ENCODE measurements at places on chromosomes 7 and 10.

GRCh38 chr7:80139236-80139635 lies 4.6 kb downstream of the GNAI1 start:
- no peak for DNase-seq

DNA sequence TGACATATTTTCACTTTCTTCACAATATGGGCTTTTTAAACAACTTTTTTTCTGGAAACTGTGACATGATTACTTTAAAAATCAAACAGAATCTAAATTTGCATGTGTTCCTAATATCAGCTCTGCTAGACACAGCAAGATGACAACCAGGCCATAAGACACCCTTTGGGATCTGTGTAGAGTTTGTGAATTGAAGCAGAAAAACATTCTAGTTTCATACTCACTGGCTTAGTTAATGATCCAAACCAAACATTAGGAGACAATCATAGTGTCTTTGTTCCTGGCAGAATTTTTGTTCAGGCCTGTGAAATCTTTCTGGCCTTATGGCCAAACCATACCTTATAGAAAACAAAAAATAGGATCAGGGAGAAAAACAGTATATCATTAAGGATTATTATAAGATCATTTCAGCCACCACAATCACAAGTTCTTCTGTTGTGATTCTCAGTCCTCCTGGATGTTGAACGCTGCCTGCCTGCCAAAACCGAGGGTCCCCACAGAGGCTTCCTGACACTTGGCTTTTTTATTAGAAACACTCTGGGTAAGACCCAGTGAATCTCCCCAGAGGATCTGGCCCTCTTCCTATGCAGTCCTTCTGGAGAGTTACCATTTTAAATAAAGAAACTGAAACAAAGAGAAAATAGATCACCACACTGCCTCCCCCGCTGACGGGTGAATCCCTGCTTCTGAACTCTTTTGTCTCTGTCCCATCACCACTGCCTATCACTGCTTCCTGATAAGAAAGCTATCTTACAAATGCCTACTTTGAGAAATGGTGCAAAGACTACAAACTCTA lies 79.2 kb upstream of the PPP1R3C start:
- no peak for DNase-seq

GRCh38 chr7:29454899-29455451 lies 108.7 kb upstream of the PRR15 start:
- DNase-seq: no peak

GRCh38 chr10:46558392-46559185 lies 2.1 kb upstream of the GPRIN2 start:
- no peak for DNase-seq

DNA sequence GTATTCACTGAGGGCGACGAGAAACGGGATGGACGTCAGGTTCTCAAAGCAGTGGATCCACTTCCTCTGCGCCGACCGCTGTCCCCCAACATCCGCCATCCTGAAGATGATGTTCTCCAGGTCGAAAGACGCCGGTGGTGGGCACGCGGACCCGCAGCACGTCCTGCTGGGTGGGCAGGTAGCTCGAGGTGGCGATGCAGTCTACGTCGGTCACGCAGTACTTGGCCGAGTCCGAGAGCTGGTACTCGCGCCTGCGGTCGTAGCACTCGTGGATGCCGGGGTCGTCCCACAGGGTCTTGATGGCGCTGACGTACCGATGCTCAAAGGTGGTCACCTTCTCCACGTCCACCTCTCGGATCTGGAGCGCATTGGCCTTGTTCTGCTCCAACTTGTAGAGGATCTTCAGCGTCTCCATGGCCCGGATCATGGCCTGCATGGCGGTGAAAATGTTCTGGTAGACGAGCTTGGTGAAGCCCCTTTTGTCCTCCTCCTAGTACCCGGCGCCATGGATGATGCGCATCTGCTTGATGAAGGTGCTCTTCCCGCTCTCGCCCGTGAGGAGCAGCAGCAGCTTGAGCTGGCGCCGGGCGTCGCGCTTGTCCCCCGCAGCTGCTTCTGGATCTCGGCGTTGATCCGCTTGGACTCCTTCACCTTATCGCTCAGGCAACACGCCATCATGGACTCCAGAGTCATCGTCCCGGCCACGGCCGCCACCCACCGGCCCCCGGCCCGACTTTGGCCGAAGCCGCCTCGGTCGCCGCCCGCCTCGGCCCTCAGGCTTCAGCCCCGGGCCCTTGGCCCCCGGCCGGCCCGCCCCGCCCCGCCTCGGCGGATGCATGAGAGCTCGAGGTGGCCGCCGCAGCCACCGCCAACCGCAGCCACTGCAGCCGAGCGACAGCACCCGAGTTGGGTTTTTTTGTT lies 122.9 kb upstream of the KCTD7 start:
- peak; percentile 24 for DNase-seq

DNA sequence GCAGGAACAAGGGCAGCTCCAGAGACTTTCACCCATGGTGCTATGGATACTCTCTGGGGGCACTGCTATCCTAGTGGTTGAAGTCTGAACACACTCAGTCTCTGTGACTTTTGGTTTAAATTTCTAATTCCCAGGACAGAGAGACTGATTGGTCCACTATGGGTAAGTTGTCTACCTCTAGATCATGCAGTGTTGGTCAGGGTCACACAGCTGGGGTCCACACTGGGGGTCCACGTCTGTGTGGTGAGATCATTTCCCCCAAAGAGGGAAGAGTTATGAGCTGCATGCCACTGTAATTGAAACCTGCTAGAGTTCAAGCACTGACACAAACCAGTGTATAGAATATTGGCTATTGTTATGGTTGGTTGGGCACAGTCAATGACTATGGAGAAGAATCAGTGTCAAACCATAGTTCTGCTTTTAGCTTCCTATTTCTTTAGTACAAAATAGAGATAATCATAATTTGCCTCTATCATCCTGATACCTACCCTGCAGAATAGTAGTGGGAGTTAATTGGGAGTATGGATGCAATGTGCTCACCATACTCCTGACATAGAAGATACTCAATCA lies 101.6 kb downstream of the PRTFDC1 start:
- no peak for DNase-seq

GRCh38 chr7:4745265-4745919 lies 30.0 kb upstream of the AP5Z1 start:
- no peak for DNase-seq

GRCh38 chr7:87564296-87564963 lies 36.3 kb downstream of the ABCB1 start:
- DNase-seq: no peak

- DNase-seq: no peak
Measured at GRCh38 chr7:108090791-108091460, 39.2 kb downstream of the LAMB4 start.

GRCh38 chr7:158255156-158255555 lies 332.5 kb downstream of the PTPRN2 start:
- DNase-seq: no peak

DNA sequence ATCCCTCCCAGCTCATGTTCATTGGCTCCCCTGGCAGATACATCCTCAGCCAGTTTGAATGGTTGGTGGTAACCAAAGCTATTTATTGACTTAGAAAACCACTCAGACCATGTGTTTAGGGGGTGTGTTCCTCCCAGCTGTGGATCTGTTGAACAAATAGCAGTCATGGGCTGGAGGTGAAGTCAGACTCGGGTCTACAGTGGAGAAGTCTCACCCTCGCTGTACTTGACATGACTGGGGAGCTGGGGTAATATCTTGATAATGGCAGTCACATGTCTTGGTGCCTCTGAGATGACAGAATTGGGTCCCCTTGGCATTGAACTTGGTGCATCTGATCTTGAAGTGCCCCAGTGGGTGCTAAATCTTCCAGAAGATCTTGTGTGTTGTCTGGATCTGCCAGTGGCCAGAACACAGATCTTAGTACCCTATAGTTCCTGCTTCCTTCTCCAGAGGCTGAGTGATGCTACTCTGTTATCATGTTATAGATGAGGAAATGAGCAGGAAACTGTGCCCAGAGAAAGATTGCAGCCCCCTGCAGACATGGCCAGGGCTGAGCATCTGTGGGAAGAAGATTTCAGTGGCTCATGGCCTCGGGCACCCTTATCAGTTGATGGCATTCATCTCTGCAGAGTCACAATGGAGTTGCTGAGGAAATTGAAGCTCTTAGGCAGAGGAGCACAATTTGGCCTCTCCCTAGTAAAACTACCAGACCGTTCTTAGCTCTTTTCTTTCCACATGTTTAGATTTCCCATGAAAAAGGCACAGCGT lies 50.4 kb downstream of the ADRA2A start:
- DNase-seq: no peak

GRCh38 chr7:81926154-81926553 lies 156.3 kb upstream of the HGF start:
- no peak for DNase-seq

DNA sequence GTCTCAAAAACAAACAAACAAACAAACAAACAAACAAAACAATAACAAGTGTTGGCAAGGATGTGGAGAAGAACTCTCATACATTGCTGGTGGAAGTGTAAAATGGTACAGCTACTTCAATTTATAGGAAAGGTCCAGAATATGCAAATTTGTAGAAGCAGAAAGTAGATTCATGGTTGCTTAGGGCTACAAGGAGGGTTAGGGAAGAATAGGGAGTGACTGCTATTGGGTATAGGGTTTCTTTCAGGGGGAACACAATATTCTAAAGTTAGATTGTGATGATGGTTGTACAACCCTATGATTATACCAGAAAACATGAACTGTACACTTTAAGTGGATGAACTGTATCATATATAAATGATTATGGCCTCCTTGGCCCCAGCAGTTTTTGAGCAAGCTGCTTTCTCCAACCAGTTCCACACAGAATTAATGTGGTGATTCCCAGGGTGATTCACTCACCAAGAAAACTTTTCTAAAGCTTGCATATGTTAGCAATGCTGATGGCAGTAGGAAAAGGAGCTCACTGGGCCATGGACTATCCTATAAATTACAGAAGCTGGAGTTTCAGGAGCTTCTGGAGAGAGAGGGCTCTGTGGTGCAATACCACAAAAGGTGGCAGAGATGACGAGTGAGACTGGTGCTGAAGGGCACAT lies 52.8 kb upstream of the KCNIP2 start:
- no peak for DNase-seq

- DNase-seq: no peak
Measured at GRCh38 chr7:48074204-48074654, 14.8 kb upstream of the UPP1 start.

GRCh38 chr7:47956220-47956619 lies 8.0 kb upstream of the PKD1L1 start:
- no peak for DNase-seq

- DNase-seq: no peak
Measured at GRCh38 chr7:32658467-32658869, 163.2 kb downstream of the AVL9 start.

DNA sequence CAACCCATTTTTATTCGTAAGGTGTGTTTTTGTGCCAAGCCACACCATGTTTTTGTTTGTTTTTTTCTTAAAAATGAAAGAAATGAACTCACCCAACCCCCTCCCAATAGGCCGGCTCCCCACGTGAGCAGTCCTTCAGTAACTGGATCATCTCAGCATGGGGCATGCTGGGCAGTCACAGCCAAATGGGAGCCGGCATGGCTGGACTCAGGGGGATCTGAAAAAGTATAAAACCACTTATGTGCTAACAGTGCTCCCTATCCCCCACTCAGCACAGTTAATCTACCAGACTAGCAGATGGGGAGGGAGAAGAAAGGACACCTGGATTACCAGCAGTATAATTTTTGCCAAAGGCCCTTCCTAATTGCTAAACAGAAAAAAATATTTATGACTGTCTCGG lies 39.3 kb downstream of the BAZ1B start:
- no peak for DNase-seq

DNA sequence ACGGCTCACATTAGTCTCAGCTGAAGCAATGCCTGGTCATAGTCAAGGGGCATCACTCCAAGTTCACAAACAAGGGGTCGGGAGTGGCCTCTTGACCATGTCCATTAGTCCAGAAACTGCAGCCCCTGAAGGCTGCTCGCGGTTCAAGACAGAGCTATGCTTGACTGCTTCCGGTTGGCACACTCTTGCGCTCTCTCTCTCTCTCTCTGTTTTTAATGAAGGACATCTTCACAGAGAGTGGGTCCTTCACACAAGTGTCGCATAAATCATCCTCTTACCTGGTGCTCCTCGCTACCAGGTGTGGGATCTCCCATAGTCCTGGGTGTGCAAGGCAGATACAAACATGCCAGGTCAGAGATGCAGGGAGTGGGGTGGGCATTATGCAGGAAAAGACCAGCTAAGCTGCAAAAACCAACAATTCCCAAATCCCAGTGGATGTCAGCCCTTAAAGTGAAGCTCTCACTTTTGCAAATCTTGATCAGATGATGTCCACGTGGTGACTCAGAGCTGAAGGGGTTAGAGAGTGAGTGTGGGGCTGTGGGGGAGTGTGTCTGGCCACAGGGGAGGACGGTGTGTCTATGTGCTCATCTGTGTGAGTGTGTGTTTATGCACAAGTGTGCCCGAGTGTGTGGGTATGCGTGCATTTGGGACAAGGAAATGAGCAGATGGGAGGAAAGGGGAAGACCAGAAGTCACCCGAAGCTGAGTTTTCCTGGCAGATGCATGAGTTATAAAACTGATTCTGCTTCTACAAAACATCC lies 83.7 kb upstream of the PPP2R2D start:
- no peak for DNase-seq

DNA sequence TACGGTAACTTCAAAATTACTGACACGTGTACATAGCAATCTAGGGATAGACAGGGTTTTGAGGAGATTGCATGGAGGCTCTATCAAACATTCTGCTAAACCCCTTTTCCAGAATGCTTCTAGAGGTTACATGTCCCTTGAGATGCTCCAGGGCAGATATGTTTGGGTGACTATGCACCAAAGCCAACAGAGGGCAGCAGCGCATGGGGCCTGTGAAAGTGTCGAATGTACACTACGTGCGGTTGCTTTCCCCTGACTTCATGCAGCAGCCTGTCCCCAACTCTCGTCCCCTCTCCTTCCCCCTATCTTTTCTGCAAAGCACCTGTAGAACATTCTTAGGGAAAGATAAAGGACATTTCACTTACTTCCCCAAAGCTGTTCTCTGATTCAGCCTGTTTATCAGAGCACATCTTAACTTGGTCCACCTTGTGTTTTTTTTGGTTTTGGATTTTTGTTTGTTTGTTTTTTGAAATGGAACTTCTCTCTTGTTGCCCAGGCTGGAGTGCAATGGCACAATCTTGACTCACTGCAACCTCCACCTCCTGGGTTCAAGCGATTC lies 90.2 kb downstream of the UBE3C start:
- DNase-seq: peak; percentile 28

DNA sequence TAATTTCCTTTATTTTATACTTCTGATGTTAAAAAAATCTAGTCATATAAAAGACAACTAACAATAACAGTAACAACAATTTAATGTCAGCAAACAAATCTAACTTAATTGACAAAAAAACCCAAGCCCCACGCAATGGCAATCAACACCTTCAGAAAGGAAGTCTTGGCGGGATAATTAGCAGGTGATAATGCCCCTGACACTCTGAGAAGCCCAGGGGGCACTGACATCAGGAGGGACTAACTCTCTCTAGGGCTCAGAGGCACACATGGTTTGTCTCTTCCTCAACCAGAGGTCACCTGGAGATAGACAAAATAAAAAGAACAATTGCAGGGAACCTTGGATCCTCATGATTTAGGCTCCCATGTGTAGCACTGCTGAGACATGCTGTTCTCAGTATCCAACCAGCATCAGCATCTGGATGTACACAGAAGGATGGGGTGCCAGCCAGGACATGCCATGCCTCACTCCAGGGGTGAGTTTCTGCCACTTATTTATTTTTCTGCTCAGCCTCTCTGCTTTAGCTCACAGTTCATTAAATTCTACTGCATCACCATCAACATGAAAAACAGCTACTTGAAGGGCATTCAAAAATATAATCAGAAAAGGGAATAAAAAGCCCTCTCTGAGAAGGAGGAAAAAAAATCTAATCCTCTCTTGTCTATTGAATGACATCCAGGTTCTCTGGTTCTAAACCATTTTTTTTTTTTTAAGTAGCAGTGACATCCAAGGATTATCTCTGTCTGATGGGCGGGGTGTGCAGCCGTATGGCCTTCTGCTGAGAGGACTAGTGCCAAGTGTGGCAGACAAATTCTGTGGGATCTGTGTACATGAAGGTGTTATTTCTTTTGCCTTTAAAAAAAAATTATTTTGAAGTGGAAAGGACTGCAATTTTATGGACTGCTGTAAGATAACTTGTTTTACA lies 96.3 kb downstream of the ATXN7L1 start:
- no peak for DNase-seq

Data from naive thymus-derived CD4-positive, alpha-beta T cell (primary cell).